ENCODE measurements at places on chromosomes 2 and 18. TPM values are rescaled to one million over a fixed set of nuclear protein-coding genes. Genes with fewer than 3 reads are reported as not detected.

Gene SERPINB5
- not detected for total RNA-seq

Gene TEKT4
- not detected for total RNA-seq

Gene PAIP2B
- total RNA-seq = 0.36 TPM

Gene TOGARAM2
- not detected for total RNA-seq

Gene DCC
- total RNA-seq = not detected

Gene LRRTM4
- total RNA-seq = not detected

Gene SPOPL
- 4.3 TPM for total RNA-seq

Gene UNC80
- not detected for total RNA-seq

Gene REG3A
- not detected for total RNA-seq

Gene LYG2
- not detected for total RNA-seq

Gene E2F6
- 28.4 TPM for total RNA-seq

Gene PRKCE
- 9.0 TPM for total RNA-seq

Gene NEU2
- total RNA-seq = not detected

Gene MERTK
- 1.9 TPM for total RNA-seq

Gene CTIF
- 17.2 TPM for total RNA-seq

Gene CRYBA2
- total RNA-seq = not detected

Gene SERPINB13
- total RNA-seq = not detected

Gene RAB27B
- 11.7 TPM for total RNA-seq

Gene DHRS9
- total RNA-seq = 3.5 TPM

Gene NEB
- total RNA-seq = 0.11 TPM

Gene ACTG2
- total RNA-seq = not detected

Gene CRYGC
- not detected for total RNA-seq

Gene IL36B
- total RNA-seq = 0.37 TPM

Gene SGPP2
- 0.46 TPM for total RNA-seq

Data from A549 treated with ZK216348 at 1 μM for 4 hours (cell line).